Occipital lobe (tissue), 3 donors: ENCODE measurements at places on chromosomes 3 and 15. TPM values are rescaled to one million over a fixed set of nuclear protein-coding genes. Genes with fewer than 3 reads are reported as not detected.

DNA sequence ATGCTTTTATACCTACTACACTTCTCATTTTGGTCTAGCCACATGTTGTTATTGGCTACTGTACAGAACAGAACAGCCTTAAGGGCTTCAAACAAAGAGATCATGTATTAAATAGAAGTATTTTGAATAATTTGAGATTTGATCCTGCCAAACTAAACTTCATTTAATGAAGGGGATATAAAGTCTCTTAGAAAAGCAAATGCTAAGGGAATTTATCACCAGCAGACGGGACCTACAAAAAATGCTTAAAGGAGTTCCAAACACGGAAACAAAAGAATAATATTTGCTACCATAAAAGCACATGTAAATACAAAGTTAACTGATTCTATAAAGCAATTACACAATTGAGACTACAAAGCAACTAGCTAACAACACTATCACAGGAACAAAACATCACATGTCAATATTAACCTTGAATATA is 23.6 kb upstream of the FMN1 start:
- DNase-seq, result no peak

DNA sequence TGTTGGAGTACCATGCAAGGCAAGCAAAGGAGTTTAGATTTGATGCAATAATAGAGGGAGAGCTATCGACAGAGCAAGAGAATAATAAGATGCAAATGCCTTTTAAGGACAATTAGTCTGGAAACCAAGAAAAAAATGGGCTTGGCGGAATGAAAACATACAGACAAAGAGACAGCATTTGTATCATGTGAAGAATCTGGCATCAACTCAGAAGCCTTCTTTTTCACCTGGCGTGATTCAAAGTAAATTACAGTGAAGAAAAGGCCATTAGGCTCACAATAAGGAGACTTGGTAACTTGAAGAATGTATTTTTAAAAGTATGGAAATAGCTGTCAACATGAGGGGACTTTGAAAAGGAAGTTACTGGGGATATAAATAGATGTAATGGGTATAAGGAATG is 521.2 kb upstream of the GOLIM4 start:
- DNase-seq, result no peak

GRCh38 chr3:57025237-57025636 is 35.2 kb upstream of the SPATA12 start:
- DNase-seq, result no peak

Gene COL6A6
- total RNA-seq, result 0.31 TPM

GRCh38 chr3:1092771-1093170 is at the start of gene CNTN6:
CNTN6 (plus strand) TSS chr3:1093024; CDS start chr3:1148009, 54,985 bp downstream.
- DNase-seq, result peak; percentile 14

GRCh38 chr3:161576311-161576710 is 79.7 kb downstream of the OTOL1 start:
- DNase-seq, result no peak
